Glutamatergic neuron (in vitro differentiated cells): ENCODE measurements at places on chromosomes 2 and 18. TPM values are rescaled to one million over a fixed set of nuclear protein-coding genes. Genes with fewer than 3 reads are reported as not detected.
A peak's percentile ranks its signal among the peaks of the same experiment; 100 is the strongest.

DNA sequence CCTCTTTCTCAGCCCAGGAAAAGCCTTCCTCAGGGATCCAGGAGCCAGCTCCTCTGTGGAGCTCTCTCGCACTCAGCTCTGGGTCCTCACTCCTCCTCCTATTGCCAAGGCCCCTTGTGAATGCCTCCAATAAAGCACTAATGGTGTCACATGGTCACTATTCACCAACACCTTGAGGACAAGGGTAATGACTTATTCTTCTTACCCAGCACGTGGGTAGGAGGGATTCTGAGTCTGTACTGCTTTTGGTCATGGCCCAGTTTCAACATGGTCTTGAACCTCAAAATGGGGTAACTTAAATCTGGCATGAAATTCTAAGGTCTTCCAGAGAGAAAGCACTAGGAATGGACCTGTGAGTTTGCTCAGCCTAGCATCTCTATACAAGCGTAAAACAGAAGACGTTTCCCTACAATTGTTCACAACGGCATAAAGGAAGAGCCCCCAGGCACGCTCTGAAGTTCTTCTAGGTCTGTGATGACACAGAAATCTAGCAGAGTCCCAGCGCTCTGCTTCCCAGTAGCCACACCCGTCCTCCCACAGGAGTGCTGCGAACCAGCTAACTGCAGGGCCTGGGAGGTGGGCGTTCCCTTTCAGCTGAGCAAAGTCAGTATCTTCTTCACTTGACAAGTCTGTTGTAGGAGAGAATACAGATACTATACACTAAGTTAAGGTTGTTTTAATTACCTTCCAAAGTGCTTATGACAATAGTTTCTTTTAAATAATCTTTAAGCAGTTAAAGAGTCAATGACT lies 14.6 kb upstream of the KIDINS220 start:
- DNase-seq, result peak; percentile 41

DNA sequence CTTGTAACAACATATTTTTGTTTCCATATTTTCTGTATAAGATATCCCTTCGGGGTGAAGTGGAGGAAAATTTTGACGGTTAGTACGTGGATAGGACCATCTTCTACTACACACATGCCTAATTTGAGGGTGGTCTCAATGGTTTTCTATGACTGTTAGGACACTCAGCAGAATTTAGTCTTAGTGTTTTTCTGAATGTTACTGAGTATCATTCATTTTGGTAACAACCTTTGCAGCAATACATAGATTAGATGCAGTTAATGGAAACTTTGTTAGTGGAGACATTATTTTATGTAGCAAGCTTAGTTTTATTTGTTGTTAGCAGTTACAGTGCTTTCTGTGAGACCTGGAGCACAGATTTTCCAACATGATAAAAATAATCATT lies 1.6 kb downstream of the ITGAV start:
- DNase-seq, result no peak

GRCh38 chr18:24065906-24066305 lies 51.4 kb downstream of the TTC39C start:
- no peak for DNase-seq

Gene FOXI3
- total RNA-seq, result 0.34 TPM

Gene KCNG2
- total RNA-seq, result 1.6 TPM

Gene CDH2
- total RNA-seq, result 224 TPM

Gene RAB6C
- 0.25 TPM for total RNA-seq

GRCh38 chr2:28224648-28225472 lies 167.8 kb upstream of the FOSL2 start:
- no peak for DNase-seq

- no peak for DNase-seq
Observed at GRCh38 chr2:97805776-97806175, 92.4 kb downstream of the ZAP70 start.

- no peak for DNase-seq
Observed at GRCh38 chr18:28350821-28351220, 173.9 kb upstream of the CDH2 start.

- peak; percentile 57 for DNase-seq
Observed at GRCh38 chr2:113225263-113226259, 51.8 kb downstream of the PSD4 start.

Gene HAAO
- total RNA-seq, result not detected
